Myocyte (in vitro differentiated cells): ENCODE measurements at places on chromosomes 6 and 20.
A peak's percentile ranks its signal among the peaks of the same experiment; 100 is the strongest.

GRCh38 chr6:139373154-139373927 is 1.1 kb downstream of the CITED2 start:
- peak; percentile 64 for DNase-seq

DNA sequence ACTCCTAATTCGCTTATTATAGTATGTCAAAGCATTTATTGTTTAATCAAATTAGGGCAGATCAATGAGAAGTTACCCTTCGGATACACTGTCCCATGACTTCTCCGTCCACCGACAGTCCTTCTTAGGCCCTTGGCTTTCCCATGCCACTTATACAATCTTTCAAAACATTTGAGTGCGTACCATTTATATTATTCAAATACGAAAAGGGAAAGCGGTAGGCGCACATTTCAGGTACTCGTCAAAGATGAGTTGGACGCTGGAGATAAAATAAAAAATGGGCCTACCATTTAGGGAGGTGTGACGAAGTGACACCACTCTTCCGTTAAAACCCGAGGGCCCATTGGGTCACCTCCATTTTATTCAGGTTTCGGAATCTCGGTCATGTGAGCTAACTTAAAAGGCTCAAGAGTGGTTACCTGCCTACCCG is 542 bp upstream of the AFG1L start:
- no peak for DNase-seq

DNA sequence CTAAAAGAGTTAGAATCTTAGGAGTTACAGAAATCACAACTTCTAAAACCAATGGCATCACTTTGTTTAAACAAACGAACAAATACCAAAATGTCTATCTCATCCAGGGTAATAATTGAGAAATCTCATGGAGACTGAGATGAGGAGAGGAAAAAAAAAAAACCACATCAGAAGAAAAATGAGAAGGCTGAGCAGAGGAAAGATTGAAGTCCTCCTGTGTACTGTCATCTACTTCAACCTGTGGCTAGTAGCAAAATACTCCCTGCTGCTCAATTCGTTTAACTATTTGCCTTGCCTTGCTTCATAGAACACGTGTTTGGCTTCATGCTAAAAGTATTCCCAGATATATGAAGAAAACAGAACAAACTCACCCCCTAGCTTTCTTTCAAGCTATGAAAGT is 143.7 kb downstream of the PDE10A start:
- no peak for DNase-seq

DNA sequence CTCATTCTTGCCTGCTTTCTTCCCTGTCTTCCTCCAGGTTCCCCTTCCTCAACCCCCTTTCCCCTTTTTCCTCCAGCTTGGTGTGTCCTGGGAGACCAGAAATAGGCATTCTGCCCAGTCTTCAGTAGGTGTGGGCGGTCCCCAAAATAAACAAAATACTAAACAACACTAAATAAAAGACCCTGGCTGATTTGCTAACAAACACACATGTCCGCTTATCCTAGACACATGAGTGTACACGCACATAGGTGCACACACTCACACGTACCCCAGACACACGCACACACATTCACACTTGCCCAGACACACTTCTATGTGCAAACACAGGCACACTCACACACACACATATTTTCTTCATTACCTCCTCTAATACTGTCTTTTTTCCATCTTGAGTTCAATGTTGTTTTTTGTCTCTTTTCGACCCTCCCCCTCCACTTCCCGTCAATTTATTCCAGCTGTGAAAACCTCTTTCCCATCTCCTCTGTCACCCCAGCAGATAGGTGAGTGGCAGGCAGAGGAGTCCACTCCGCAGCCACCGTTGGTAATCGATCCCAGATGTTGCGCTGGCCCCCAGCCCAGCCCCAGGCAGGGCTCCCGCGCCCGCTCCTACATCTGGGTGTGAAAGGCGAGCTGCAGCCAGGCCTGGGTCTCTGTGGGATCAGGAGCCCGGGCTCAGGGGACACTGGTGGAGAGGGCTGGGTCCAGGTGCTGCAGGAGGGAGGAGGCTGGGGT is 56.9 kb upstream of the FOXP4 start:
- no peak for DNase-seq

GRCh38 chr6:63188828-63189227 is 22.4 kb upstream of the FKBP1C start:
- DNase-seq, result no peak

DNA sequence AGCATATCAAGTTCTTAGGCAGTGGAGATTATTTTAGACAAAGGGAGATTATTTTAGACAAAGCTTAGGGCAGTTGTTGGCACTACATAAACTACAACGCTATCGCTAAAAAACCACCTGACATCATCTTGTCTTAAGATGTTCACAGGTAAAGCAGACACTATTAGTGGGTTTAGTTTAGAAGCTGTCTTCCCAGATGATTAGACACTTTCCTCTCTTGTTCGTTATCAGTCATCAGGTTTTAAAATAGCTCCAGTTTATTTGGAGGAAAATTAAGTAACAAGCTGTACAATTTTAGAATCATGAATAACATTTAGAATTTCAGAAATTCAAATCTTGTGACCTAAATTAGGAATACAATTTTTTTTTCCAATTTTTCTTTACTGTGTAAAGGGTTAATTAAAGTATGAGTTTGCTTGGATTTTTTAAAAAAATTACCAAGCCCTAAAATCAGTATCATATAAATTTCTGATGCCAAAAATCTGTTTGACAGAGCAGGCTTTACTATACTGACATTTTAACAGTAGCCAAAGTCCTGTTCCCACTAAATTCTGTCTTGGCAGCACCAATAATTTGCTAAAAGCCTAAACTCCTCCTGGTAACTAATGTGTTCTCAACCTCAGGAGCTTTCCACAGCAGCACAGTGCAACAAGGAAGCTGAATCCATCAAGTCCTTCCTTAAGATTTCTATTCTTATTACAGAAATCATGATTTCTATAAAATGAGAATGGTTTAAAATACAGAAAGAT is 109.0 kb downstream of the HIVEP2 start:
- no peak for DNase-seq

DNA sequence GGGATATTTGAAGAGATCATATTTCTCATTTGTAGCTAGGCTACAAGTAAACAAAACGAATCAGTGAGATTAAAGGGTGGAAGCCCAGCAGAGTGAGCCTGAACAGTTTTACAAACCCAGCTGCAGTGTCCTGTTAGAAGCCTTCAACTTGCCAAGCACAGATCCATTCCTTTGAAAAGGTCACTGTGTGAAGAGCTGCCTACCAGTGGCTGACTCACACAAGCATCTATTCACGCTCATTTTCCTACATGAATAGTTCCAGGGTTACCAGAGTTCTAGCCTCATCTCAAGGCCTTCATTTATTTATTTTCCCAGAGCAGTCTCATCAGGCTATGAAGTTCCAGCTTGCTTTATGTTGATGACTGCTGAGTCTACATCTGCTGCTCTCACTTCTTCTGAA is 25.7 kb upstream of the MLIP start:
- peak; percentile 70 for DNase-seq

GRCh38 chr6:107707346-107708275 is 116.5 kb downstream of the SCML4 start:
- DNase-seq, result no peak

DNA sequence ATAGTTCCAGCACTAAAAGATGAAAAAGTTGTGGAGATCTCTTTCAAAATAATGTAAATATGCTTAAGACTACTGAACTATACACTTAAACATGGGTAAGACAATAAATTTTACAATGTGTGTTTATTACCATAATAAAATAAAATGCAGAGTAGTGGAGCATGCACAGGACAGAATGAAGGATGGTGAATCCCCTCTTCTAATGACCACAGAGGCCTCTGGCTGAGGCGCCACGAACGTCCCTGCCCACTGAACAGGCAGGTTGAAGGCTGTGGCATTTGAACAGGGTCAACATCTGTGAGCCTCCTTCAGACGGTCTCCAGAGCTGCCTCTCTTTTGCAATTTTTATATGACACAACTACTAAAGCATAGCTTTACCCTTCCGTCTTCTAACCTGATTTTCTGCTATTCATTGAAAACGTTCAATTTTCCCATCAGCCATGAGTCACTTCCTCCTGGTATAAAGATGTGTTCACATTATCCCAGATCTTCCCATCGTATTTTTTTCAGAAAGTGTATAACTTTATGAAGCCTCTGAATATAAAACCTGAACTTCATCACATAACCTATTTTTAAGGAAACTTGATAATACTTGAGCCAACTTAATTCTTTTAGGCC is 37.8 kb downstream of the ADGRF4 start:
- DNase-seq, result no peak

DNA sequence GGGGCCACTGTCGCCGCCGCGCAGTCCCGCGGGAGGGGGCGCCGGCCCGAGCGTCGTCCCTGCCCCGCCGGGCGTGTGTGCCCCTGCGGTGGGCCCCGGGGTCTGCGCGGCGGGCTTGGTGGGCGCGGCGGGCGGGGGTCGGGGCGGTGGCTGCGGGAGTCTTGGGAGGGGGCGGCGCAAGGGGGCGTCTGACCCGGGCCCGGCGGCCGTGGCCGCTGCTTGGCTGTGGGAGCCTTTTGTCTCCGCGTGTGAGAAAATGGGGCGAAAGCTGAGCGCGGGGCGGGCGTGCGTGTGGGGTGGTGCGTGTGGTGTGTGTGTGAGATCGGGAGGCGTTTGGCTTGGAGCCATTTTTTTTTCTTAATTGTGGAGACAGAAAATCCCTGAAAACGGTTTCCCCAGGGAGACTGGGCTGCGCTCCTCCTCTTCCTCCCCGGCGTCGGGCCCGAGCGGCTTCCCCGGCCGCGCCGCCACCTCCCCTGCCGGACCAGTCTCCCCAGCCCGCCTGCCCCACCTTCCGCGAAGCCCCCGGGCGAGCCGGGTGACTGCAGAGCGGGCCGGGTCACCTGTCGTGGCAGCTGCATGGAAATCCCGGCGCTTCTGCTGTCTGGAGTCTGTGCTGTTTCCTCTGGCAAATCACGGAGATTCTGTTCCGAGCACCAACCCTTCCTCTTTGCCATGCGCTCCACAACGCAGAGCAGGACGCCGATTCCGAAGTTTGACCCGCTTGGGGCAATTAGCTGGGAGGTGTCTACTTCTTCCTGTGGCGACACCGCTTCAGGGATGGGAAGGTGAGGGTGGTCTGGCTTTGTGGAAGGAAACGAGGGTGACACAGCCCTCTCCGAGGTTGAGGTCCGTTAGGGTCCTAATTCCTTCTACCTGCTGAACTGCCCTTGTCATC is 64.4 kb downstream of the GTF2H5 start:
- DNase-seq, result peak; percentile 88

DNA sequence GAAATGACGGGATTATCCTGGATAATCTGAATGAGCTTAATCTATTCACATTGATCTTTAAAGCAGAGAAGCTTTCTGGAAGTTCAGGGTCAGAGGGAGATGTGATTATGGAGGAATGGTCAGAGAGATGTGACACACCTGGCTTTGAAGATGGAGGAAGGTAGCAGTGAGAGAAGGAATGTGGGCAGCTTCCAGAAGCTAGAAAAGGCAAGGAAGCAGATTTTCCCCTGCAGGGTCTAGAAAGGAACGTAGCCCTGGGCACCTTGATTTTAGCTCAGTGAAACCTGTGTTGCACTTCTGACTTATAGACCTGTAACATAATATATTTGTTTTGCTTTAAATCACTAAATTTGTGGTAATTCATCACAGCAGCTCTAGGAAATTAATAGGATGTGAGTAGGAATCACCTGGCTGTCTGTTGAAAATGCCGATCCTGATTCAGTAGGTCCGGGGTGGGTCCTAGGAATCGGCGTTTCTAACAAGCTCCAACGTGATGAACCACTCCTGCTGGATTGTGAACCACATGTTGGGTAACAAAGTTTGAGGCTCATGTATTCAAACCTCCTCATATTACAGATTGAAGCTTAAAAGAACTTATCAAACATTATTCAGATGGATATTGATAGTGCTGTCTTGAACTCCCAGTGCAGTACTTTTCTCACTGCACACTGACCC is 157.0 kb downstream of the GJA1 start:
- DNase-seq, result no peak

- DNase-seq, result no peak
Observed at GRCh38 chr20:15921930-15922329, 651.3 kb downstream of the KIF16B start.

- peak; percentile 34 for DNase-seq
Observed at GRCh38 chr6:33427585-33428223, 7.8 kb downstream of the SYNGAP1 start.

GRCh38 chr6:2184700-2185455 is 60.5 kb downstream of the GMDS start:
- DNase-seq, result peak; percentile 29

DNA sequence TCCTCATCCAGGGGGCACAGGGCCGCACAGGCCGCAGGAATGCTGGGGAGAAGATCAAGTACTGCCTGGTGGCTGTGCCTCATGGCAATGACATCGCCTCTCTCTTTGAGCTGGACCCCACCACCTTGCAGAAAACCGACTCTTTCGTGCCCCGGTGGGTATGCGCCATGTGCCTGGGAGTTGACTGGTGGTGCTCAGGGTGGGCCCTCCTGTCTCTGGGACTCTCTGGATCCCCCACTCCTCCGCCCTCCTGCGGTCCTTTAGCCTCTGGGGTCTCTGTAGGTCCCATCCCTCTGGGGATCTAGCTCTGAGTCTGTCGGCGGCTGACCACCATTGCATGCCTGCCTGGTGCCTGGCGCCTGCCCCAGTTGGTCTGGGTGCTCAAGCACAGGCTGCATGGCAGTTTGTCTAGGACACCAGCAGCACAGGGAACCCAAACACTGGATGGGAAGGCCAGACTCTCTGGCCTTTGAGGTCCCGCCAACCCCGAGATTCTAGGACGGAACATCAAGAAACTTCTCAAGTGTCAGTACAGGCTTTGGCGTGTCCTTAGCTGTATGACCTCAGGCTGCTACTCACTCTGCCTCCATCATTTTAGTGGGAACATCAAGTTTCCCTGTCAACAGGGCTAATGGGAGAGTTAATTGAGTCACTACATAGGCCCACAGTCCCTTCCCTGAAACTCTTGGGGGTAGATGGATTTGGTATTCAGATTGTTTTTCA is 42.8 kb downstream of the ITPR3 start:
- no peak for DNase-seq

- no peak for DNase-seq
Observed at GRCh38 chr6:75467966-75468365, 25.6 kb downstream of the FILIP1 start.

GRCh38 chr6:11433860-11434259 is 103.7 kb upstream of the TMEM170B start:
- DNase-seq, result no peak

GRCh38 chr6:225121-225721 is 67.1 kb upstream of the DUSP22 start:
- DNase-seq, result no peak

- DNase-seq, result no peak
Observed at GRCh38 chr6:6246544-6246943, 73.9 kb downstream of the F13A1 start.

DNA sequence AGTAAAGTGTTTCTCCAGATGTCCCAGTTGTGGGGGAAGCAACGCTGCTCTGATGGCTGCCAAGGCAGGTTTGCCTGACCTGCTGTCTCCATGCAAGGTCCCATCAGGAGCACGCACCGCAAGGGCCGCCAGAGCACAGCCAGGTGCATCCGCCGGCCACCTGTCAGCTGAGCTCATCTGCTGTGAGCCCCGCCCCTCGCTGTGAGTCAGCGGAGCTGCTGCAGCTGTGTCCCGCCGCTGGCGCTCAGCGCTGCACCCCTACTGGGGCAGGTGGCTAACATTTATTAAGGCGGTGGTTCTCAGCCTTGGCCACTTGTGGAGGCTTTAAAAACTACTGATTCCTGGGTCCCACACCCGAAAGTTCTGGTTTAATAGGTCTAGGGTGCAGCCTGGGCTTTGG is 225.7 kb downstream of the UST start:
- peak; percentile 83 for DNase-seq
